ENCODE measurements at places on chromosomes 2 and 18.

- no peak for DNase-seq
Measured at GRCh38 chr2:119352357-119352756, 14.3 kb downstream of the C2orf76 start.

- DNase-seq: no peak
Measured at GRCh38 chr2:232030229-232030628, 68.7 kb downstream of the DIS3L2 start.

DNA sequence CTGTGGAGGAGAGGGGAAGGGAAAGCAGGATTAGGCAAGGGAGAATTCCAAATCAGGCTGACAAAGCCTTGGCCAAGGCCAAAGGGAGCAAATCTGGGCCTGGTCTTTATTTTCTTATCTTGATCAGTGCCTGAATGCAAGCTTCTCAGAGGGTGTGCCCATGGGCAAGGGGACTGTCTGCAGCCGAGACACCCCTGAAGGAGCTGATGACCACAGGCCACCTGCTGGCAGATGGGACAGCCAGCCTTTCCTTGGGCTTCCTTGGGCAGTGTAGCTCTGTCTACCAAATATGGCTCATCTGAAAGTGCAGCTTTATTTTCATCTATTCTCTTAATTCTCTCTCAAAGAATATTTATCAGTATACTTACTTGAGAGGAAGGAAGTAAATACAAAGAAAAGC, 117.0 kb downstream of the PKP4 start:
- no peak for DNase-seq

DNA sequence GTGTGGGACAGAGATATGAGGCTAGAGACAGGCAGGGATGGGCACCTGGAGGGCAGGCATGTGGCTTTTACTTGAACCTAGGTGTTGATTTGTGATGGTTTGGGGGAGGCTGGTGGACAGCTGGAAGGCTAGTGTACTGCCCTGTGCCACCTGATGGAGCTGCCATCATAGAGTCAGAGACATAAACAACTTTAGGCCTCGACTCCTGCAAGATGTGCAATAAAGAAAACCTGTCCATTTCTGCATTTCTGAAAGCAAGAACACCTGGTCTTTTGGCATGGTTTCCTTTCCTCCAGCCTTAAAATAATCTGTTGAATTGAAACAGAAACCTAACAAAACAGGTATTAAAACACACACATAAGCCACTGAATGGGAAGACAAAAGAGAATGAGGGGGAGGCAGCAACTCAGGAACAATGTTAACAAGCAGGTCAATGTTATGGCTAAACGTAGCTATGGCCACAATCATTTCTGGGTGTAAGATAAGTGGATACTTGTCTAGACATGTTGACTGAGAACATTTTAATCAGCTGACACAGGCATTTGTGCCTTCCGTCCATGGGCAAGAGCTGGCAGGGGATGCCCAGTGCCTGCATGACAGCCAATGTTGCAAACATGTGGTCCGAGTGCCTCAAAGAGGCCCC, 87.8 kb downstream of the KCTD1 start:
- DNase-seq: no peak

GRCh38 chr2:165239230-165239629, at the start of gene SCN2A:
Gene SCN2A, plus strand, starts transcription at chr2:165239414. Its CDS starts 56,410 bp downstream, at chr2:165295824.
- no peak for DNase-seq

Measured in coronary artery (tissue), 2 donors.